Fibroblast of lung (primary cell): ENCODE measurements at places on chromosomes 4 and X.

- DNase-seq: no peak
These were observed 494.3 kb downstream of the IL15 start for GRCh38 chr4:142130666-142131065.

GRCh38 chr4:24935856-24936255 is 23.0 kb upstream of the CCDC149 start:
- DNase-seq: no peak

DNA sequence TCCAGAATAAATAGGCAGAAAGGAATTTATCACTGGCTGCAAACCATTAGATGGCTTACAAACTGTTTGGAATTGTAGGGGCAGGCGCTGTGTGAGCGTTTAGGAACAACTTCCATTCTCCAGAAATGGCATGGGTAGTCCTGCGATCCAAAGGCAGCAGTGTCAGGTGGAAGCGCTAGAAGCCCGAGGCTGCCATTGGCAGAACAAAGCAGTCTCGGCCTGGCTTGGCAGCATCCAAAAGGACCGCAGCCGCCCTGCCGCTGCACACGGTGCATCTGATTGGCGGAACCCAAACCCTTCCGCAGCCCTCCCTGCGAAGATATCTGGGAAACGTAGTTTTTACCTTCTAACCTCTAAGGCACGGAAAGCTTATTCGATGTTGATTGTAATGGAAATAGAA is 23.6 kb upstream of the YTHDC1 start:
- peak; percentile 84 for DNase-seq

GRCh38 chr4:114729068-114729738 is 130.6 kb downstream of the UGT8 start:
- no peak for DNase-seq

GRCh38 chrX:77119706-77120105 is 327.5 kb upstream of the FGF16 start:
- DNase-seq: no peak

DNA sequence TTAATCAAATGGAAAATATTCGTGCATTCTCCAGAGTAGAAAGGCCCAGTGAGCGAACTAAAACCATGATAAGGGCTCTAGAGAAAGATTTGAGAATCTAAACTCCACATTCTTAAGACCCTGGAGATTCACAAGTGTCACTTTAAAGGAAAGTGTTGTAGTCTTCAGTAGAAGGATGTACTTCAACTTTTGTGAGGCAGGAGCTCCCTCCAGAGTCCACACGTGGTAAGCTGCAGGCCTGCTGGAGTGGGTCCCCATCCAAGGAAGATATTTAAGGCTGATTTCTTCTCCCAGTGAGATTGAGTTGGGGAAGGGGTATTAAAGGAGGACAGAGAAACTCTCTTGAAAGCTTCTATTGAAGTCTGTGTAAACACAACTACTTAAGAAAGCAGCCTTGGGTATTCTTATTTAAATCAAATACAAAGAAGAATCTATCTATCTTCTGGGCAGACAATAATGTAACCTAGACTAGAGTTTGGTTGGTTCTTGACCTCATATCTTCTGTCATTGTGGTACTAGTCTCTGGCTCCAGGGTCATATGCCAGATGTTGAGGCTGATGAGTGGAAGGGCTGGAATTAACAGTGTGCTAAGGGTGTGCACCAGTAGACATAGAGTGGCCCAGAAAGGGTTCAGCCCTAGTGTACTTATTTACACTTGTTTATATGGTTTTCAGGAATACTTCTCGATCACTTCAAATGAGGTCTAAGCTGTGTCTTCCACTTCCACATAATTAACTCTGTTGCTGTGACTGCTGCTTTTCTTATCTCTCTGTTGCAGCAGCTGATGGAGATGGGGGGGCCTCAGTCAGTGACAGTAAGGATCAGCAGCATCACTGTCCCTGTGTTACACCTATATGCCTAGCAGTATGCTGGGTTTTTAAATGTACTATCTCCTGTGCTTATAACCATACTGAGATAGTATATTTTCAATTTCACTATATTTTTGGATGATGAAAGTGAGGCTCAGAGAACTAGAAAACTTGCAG is 76.1 kb downstream of the HMGB2 start:
- peak; percentile 83 for DNase-seq

- no peak for DNase-seq
These were observed 6.4 kb downstream of the PITX2 start for GRCh38 chr4:110616238-110617074.

DNA sequence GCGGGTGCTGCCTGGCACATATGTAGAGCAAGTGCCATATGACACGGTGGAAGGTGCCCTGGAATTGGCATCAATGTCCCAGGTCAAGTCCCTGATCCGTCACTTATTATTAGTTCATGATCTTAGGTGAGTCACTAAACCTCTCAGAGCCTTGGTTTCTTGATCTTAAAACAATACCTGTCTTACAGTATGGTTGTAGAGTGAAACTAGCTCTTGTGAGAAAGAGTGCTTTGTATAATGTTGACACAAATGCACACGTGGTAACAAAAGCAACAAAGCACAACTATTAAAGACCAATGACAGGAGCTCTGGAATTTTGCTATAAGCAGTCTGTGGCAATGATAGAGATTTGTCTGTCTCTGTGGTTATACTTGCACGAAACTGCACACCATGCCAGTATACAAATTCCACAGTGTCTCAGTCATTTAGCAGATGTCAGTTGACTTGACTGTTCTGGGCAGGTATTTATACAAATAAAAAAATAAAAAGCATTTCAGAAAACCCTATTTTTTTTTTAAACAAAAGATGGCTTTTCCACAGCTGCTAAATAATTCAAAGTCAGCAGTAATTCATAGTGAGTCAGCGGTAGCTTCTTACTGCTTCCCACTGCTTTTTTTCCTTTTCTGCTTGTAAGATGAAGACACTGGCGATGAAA is 19.7 kb upstream of the ACSL1 start:
- DNase-seq: peak; percentile 72

DNA sequence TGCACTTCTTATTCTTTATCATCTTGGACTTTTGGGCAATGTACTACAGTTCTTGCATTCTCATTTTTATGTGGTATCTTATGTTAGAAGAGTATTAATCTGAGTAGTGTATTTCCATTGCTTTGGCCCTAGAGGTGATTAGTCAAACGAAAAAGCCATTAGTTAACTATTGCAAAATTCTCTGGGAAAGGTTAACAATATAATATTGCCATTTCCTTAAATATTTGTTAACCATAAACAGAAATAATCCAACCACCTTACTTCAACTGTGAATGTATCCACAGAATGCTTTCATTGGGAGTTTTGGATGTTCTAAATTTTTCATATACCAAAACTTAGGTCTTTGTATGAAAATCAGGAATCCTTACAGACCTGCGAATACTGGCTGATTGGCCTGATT is 294.6 kb upstream of the UGT8 start:
- DNase-seq: no peak

GRCh38 chr4:25439918-25440477 is 62.9 kb downstream of the ANAPC4 start:
- peak; percentile 51 for DNase-seq

DNA sequence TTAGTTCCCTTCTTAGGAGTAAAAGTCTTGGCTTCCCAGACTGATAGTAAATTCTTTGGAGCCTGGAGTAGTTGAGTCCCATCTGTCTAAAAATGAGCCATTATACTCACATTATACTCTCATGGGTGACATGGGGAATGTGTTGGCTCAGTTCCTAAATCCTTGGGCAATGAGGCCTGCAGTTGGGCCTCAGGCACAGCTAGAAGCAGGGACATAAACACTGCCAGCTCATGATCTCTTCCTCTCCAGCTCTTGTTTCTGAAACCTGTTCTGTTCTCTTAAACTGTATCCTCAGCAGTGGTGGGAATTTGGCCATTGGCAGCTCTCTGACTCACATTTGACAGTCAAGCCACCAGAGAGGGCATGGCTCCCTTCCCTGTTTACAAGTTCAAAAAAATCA is 212.5 kb downstream of the SPATA18 start:
- no peak for DNase-seq

DNA sequence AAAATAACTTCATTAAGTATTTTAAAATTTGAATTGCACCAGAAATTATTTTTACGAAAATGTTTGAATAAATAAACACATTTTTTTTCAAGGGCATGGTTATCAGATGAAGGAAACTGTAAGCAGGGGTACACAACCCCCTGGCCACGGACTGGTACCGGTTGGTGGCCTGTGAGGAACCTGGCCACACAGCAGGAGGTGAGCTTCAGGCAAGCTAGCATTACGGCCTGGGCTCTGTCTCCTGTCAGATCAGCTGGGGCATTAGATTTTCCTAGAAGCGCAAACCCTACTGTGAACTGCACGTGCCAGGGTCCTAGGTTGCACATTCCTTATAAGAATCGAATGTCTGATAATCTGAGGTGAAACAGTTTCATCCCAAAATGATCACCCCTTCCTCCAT is 1499.7 kb upstream of the AGA start:
- DNase-seq: no peak

GRCh38 chrX:46255046-46255445 is 290.2 kb downstream of the ZNF674 start:
- no peak for DNase-seq

GRCh38 chrX:1486177-1486576 is 33.5 kb upstream of the ASMTL start:
- DNase-seq: no peak

- DNase-seq: no peak
These were observed 37.7 kb upstream of the ENPP6 start for GRCh38 chr4:184255361-184255760.
